Hepatocyte (in vitro differentiated cells): ENCODE measurements at places on chromosomes 5 and 9. TPM values are rescaled to one million over a fixed set of nuclear protein-coding genes. Genes with fewer than 3 reads are reported as not detected.
A peak's percentile ranks its signal among the peaks of the same experiment; 100 is the strongest.

DNA sequence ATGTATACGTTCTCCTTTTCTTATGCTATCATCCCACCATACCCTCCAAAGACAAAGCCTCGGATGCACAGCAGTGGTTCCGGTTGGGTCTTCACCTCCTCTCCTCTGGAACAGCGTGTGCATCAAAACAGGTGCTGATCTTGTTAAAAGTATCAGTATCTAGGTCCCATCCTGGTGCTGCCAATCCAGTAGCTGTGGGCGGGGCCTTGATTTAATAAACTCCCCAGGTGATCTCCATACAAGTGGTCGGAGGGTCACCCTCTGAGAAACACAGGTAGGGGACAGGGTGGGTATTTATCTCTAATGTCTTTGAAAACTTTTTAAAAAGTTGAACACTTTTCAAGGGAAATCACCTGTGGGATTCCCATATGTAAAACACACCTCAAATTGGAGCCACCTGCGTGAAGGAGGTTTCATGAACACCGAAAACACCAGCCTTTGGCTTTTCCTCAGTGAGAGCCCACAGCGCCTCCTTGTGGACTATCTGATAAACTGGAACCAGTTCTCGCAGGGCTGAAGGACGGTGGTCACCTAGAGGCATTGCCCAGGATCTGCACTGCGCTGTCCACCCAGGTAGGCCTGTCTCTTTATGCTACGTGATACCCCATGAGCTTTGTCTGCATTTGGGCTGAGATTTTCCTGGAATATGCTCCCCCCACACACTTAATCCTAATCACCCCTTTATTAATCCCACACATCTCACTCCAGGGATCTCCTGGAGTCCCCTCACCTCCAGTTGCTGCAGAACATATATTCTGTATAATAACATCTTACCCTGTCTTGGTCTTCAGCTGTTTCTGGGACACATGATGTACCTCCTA is 80.5 kb upstream of the EPB41L4B start:
- H3K27ac ChIP-seq: no peak overlapping the region
- no peaks in the 10 kb centered on the region for H3K36me3 ChIP-seq
- no peaks in the 10 kb centered on the region for H3K27me3 ChIP-seq
- no peak overlapping the region for H3K4me3 ChIP-seq

C5orf52 gene
- polyA plus RNA-seq: not detected in 2 replicates

DNA sequence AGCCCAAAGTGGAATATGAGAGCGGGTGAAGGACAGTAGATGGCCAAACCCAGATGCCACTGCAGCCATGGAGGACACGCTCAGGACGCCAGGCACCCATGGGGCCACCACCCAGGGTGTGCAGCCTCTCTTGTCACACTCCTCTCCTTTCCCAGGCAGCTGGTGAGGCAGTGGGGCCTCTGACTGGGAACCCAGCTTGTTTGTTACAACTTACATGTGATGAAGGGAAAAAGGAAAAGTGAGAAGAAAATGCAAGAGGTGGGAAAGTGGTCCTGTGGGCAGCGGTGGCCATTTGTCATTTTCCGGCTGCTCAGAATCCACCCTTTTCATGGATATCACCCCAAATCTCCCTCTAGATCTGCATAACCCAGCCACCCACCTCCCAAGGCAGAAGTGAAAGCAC is 62.7 kb upstream of the UNC5A start:
- H3K27me3 ChIP-seq: peaks cover 58% of the 10 kb centered on the region
- H3K27ac ChIP-seq: no peak overlapping the region
- H3K36me3 ChIP-seq: no peaks in the 10 kb centered on the region
- peaks cover 6% of the 10 kb centered on the region for H3K4me1 ChIP-seq
- no peak overlapping the region for H3K4me3 ChIP-seq

FOXI1 gene
- not detected in 2 replicates for polyA plus RNA-seq

DNA sequence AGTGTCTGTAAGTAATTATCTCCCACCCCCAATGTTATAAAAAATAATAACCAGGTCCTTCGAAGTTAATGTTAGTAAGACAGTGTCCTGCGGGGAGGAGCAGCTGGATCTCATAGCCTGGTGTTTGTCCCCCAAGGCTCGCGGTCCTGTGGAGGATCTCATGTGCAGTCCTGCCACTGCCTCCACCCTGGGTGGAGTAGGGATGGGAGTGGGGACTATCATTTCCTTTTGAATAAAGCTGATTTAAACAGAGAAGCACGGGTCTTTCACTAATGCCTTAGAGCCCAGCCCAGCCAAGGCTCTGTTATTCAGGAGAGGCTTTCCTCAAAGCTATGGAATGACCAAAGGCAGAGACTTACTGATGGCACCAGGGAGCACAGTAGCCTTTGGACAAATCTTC is 40.2 kb downstream of the SUB1 start:
- H3K4me3 ChIP-seq: no peak overlapping the region
- no peaks in the 10 kb centered on the region for H3K4me1 ChIP-seq
- DNase-seq: no peak
- H3K27me3 ChIP-seq: no peaks in the 10 kb centered on the region

DNA sequence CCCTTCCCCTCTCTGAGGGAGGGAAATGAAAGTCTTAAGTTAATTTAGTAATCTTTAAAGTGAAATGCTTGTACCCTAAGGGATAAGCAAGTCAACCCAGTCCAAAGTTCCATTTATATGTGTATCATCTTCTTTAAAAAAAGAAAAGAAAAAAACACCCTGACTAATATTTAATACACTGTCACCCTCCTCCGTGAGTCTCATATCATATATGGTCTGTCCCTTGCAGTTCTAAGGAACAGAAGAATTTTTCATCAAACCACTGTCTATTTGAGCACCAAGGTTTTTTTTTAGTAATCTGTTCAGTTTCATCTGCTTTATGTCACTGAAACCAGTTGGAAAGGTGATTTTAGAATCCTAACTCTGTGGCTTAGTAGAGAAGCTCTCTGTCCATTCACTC is 15.2 kb downstream of the TNIP1 start:
- no peaks in the 10 kb centered on the region for H3K36me3 ChIP-seq
- no peak for DNase-seq
- no peaks in the 10 kb centered on the region for H3K27me3 ChIP-seq
- H3K27ac ChIP-seq: no peak overlapping the region
- H3K4me1 ChIP-seq: peaks cover 13% of the 10 kb centered on the region
- H3K4me3 ChIP-seq: no peak overlapping the region

DNA sequence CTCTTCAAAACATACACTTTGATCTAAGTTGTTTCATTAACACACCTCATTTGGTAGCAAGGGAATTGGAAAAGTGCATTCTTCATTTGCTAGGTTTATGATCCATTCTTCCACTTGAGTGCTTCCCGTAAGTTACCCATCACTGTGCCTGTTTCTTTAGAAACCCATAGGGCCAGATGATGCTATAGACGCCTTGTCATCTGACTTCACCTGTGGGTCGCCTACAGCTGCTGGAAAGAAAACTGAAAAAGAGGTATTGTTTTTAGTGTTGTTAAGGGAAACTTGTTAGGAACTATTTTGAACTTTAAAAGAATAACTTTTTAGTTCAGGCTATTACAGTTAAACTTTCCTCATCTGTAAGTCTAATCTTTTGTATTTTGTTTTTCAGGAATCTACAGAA is 66.6 kb downstream of the ERAP1 start:
- H3K27me3 ChIP-seq: no peaks in the 10 kb centered on the region
- peaks cover 3% of the 10 kb centered on the region for H3K36me3 ChIP-seq
- no peak overlapping the region for H3K4me3 ChIP-seq
- no peak for DNase-seq
- peak overlapping the region; percentile 45 for H3K27ac ChIP-seq

DNA sequence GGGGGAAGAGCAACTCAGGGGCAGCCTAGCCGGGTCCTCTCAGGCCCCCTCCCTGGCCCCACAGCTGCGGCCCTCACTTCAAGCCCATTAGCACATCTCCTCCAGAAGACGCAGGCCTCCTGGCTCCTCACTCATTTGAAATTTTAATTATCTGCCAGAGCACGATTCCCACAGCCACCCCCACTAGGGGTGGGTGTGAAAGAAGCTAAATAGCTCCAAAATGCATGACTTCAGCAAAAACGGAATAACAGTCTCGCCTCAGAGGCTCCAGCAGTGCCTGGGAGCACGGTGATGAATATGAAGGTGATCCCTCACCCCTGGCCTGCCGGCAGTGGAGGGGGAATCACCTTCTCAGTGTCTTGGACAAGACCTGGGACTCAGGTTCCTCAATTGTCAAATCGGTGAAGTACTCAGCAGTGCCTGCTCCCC is 61.1 kb upstream of the HRH2 start:
- H3K27ac ChIP-seq: no peak overlapping the region
- no peak overlapping the region for H3K4me3 ChIP-seq
- H3K36me3 ChIP-seq: no peaks in the 10 kb centered on the region
- DNase-seq: no peak
- H3K4me1 ChIP-seq: no peaks in the 10 kb centered on the region

DNA sequence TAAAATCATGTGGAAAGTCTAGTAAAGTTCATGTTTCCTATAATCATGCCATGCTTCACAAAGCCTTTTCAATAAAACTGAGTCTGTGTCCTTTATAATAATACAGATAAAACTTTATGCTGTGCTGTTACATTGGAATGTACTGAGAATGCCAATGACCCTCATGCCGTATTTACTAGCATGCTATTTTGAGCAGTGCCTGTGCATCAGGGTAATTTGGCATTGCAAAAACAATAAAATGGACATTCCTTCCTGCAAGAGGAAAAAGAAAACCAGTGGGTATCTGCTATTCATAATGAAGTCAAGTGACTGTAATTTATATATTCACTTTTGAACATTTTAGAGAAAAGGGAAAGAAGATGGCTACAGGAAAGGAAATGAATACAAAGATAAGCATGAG is 159.0 kb downstream of the PBX3 start:
- H3K27me3 ChIP-seq: peaks cover 6% of the 10 kb centered on the region
- H3K4me3 ChIP-seq: no peak overlapping the region
- no peak overlapping the region for H3K27ac ChIP-seq
- H3K4me1 ChIP-seq: no peaks in the 10 kb centered on the region
- no peak for DNase-seq

DNA sequence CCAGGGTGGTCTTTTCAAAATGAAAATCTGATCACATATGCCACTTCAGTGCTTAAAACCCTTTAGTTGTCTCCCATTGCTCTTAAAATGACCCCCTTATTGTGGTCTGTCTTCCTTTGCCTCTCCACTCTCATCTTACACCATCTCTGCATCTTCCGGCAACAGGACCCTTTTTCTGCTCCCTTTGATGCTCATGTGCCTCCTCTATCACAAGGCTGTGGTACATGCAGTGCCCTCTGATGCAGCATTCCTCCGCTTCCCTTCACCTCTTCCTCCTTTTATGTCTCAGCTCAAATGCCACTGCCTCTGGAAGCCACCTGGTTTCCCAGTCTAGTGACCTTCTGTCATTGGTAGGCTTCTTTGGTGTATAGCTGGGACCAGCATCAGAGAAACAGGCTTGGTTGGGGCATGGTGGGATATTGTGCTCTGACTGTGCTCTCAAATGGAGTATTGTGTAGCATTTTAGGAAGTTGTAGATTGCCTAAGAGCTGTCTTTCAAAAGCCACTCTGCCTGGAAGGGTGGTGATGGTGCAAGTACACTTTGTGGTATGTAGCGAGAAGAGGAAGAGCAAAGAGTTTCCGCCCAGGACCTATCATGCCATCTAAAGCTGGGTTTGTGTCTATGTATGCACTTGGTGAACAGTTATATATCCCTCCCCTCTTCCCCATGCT is 28.1 kb downstream of the ARHGAP26 start:
- no peak for DNase-seq
- H3K4me3 ChIP-seq: no peak overlapping the region

DNA sequence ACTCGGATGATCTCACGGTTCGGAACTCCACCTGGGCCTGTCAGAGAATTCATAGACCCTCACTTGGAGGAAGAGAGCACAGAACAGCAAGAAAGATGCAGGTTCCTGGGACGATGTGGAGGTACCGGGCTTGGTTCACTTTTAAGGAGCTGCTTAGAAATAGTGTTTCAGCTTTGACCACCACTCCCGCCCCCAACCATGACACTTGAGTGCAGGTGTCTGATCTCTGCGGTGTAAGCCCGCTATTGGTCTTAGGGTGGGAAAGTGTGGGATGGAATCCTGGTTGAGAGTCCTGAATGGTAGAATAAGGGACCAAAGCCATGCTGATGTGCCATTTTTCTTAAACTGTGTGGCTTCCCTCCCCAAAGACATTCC is 97.2 kb upstream of the LMX1B start:
- no peak for DNase-seq
- H3K4me1 ChIP-seq: peaks cover 9% of the 10 kb centered on the region

DNA sequence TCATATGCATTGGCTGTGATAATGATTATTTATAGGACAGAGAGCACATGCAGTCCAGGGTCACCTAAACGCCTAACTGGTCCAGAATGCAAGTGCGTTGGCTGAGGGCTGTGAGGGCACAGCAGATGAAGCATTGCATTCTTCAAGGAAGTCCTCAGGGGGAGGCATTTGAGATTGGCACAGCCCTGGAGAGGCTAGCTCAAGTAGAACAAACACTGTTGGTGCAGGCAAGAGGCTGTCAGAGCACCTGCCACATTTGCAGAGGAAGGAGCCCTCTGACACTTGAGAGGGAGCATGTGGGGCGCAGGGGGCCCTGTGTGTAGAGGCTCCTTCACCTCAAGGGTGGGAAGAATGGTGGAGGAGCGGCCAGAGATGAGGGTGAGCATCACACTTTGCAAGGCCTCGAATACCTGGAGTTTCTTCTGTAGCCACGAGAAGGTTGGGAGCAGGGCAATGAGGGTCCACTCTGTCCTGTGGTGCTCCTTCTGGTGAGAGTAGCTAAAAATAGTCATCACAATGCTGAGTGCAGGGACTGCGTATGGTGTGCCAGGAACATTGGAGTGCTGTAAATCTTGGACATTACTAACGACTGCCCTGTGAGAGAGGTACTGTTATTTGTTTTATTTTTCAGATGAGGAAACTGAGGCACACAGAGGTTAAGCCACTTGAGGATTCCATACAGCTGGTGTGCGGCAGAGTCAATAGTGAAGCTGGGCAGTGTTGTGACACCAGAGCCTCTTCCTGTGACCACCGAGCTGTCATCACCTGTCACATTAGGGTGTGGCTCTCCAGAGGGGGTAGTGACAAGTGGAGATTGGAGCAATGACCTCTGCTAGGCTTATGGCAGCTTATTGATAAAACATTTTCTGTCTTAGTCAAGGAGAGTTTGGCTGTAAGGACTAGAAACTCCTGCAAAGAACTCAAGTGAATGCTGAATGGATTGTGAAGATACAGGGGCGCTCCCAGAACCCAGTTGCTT is 100.2 kb downstream of the PIP5K1B start:
- H3K36me3 ChIP-seq: no peaks in the 10 kb centered on the region
- no peaks in the 10 kb centered on the region for H3K4me1 ChIP-seq
- no peak overlapping the region for H3K4me3 ChIP-seq
- no peak overlapping the region for H3K27ac ChIP-seq

MAPK9 gene
- polyA plus RNA-seq: 17.5 and 17.8 TPM in 2 replicates

GRCh38 chr5:97750576-97750975 is 567.5 kb upstream of the RIOK2 start:
- no peaks in the 10 kb centered on the region for H3K27me3 ChIP-seq
- DNase-seq: no peak
- no peak overlapping the region for H3K4me3 ChIP-seq
- H3K36me3 ChIP-seq: no peaks in the 10 kb centered on the region
- no peak overlapping the region for H3K27ac ChIP-seq
- H3K4me1 ChIP-seq: no peaks in the 10 kb centered on the region

SPATA31A3 gene
- not detected in 2 replicates for polyA plus RNA-seq

DNA sequence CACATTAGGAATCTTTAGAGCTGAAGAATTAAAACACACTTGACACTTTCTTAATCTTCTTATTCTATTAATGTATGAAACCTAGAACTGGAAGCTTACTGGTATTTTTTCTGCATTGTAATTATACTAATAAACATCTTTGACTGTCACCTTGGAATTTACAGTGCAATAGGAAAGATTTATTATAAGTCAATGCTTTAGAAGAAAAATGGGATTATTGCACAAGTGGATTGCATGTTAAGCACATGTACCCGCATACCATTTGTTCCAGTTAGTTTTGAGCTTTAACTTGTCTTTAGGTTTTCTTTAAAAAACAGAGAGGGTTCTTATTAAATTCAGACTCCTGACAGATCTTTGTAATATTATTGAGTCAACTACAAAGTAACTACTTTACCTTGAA is 278.5 kb downstream of the CCDC171 start:
- H3K4me1 ChIP-seq: no peaks in the 10 kb centered on the region
- H3K27me3 ChIP-seq: no peaks in the 10 kb centered on the region
- DNase-seq: no peak
- no peaks in the 10 kb centered on the region for H3K36me3 ChIP-seq
